CD8-positive, alpha-beta memory T cell (primary cell): ENCODE measurements at places on chromosomes 12 and 14. TPM values are rescaled to one million over a fixed set of nuclear protein-coding genes. Genes with fewer than 3 reads are reported as not detected.

The GPR135 gene
- 0.90 TPM for total RNA-seq

The CLEC2A gene
- not detected for total RNA-seq

The MGST1 gene
- 0.33 TPM for total RNA-seq

The FOXN4 gene
- total RNA-seq, result not detected

The CCDC85C gene
- 4.2 TPM for total RNA-seq

The NRIP2 gene
- not detected for total RNA-seq

The CIROP gene
- total RNA-seq, result not detected

The IAPP gene
- not detected for total RNA-seq

The MYH6 gene
- total RNA-seq, result not detected

The A2M gene
- 1.4 TPM for total RNA-seq

The RD3L gene
- total RNA-seq, result not detected

The SALL2 gene
- total RNA-seq, result 2.0 TPM

The SYCP3 gene
- 0.22 TPM for total RNA-seq

The C14orf93 gene
- 7.5 TPM for total RNA-seq

The SOS2 gene
- 20.2 TPM for total RNA-seq

The LBHD2 gene
- not detected for total RNA-seq

GRCh38 chr12:104094284-104094683 lies 30.0 kb downstream of the HCFC2 start:
- no peak for DNase-seq

DNA sequence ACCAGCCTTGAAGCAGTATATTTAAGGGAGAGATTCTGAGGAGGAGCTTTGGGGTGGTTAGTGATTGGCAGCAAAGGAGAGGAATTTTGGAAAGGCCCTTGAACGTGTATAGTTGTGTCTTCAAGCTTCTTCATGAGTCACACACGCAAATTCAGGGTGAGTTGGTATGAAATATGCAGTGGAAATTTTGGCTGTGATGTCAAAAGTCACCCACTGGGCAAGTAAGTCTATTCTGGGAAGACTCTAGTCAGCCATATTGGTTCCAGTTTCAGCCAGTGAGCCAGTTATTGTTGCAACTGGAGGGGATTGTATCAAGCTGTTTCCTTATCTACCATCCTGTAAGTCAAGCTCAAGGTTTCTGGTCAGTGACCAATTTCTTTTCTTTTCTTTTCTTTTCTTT lies 32.0 kb upstream of the VASH1 start:
- DNase-seq, result no peak

- DNase-seq, result no peak
Observed at GRCh38 chr12:108642269-108642870, 8.7 kb upstream of the SELPLG start.

DNA sequence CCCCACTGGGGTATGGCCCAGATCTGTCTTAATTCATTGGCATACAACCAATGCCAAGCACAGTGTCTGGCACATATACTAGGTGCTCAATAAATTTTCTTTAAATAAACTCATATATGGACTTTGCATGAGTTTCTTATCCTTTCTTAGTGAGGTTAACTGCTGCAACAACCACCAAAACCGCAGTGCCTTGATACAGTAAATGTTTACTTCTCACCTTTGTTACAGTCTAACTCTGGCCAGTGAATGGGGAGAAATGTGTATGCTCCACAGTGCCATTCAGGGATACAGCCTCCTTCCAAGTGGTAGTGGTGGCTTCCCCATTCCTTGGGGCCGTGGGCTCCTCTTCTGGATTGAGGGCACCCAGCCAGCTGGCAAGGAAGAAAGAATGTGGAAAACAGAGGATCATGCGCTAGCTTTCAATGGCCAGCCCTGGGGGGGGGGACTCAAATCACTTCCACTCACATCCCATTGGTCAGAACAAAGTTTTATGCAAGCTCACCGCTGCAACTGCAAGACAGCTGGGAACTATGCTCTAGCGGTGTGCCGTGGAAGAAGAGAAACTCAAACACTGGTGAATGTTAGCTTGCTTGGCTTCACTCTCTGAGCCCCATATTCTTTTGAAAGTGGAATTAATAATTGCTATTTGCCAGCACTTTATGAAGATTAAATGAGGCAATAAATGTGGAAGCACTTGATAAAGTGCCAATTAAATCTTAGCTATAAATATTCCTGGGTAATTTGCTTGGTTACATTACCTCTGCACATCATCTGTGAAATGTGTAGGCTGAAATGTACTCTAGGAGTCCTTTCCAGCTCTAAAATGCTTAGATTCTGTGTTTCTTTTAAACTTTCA lies 51.0 kb upstream of the SOCS2 start:
- DNase-seq, result no peak

DNA sequence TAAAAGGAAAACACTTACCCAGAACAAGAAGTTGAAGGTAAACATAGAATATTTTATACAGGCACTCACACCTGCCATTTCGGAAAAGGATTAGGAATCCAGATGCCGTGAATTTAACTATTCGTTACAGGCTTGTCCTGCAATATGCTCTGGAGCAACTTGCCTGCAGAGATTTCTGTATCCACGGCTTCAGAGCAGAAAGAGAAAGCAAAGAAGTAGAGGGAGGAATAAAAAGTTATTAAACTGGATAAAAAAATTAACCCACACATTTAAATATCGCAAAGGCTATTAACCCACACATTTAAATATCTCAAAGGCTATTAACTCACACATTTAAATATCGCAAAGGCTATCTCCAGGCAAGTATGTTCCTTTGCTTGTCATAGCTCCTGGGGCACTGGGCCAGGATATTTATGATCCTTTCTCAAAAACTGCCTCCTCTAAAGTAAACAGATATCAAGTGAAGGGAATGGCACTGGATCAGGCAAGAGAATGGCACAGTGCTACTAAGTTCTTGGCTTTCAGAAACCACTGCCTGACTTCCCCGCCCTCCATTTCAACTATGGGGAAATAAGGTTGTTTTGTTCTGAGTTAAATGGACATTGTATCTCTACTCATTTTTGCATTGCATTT lies at the start of gene TSPAN8:
Gene TSPAN8, minus strand, starts transcription at position 399 of the 633 bp plus-strand sequence. Its CDS starts 321 bp downstream, at position 78.
- DNase-seq, result no peak

DNA sequence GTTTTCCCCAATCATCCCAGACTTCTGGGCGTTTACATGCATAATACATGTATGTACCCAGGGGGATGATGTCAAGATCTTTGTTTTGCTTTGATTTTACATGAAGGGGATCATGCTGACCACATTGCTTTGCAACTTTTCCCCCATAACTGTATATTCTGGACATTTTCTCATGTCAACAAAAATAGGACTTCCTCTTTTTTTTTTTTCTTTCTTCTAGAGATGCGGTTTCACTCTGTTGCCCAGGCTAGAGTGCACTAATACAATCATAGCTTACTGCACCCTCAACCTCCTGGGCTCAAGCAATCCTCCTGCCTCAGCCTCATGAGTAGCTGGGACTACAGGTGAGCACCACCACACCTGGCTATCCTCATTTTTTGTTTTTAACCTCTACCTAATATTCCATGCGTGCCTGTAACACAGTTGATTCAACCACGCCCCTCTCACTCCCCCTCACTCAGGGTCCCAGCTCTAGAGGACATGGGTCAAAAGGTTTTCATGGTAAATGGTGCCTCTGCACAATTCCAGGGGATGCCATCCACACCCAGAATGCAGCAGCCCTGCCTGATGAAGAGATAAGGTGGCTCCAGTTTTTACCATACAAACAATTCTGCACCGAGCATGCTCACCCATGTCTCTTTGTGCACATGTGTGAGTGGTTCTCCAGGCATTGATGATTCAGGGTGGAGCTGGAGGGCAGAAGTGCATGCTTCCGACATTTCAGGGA lies 32.0 kb upstream of the CIPC start:
- no peak for DNase-seq

DNA sequence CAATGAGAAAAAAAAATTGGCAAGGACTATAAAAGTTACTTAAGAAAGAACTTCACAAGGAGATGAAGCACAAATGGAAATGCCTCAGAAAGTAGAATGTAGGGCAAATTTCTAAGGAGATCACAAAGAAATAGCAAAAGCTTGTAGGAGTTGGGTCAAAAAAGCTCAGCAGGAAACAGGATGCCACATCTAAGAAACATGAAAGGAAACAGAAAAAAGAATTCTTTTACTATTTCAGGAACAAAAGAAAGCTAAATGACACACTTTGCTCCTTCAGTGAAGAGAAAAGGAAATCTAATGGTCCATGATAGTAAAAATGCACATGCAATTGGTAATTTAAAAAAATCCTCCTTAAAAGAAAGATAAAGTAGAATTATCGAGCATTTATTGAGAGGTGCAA lies 452.1 kb upstream of the GARIN6 start:
- no peak for DNase-seq

- no peak for DNase-seq
Observed at GRCh38 chr12:104133321-104133720, 4.7 kb downstream of the NFYB start.

GRCh38 chr14:101472518-101472849 lies 88.8 kb upstream of the DIO3 start:
- DNase-seq, result no peak

DNA sequence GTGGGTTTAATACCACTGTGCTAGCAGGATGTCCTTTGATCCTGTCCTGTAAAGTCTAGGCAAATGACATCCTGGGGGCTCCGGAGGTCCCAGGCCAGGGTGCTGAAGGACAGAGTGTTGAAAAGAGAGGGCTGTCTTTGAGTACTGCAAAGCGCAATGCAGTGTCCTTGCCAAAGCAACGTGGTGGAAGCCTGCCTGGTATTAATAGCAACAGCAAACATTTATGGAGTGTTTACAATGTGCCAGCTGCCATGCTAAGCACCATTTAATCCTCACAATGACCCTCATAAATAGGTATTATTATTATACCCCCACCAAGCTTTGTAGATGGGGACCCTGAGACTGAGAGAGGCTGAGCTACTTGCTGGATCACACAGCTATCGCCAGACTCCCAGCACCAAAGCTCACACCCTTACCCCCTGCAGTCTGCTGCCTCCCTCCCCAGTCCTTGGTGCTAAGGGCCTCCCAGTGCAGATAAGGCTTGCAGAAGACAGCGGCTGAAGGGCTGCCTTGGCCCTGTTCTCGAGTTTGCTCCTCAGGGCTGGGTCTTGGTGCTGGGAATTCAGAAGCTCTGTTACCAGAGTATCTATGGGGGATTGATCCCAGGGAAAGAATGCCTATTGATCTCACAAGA lies 427.7 kb downstream of the FUT8 start:
- no peak for DNase-seq

GRCh38 chr12:100348657-100349454 lies 8.0 kb upstream of the SLC17A8 start:
- DNase-seq, result no peak

DNA sequence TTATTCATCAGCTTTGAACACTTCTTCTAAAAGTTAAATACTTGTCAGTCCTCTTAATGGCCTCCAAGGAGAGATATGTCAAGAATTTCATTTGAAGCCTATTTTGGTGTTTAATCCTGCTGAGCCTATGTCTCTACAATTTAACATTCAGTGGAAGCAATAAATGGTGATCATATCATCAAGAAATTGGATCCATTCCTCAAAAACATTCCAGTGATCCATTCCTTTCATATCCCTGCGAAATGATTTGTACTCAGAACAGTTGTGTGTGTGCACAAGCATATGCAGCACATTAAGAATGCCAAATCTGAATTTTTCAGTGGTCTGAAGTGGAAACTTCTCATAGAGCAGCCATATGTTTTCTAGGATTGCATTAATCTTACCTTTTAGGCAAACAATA lies 373.7 kb upstream of the SYT1 start:
- DNase-seq, result no peak

DNA sequence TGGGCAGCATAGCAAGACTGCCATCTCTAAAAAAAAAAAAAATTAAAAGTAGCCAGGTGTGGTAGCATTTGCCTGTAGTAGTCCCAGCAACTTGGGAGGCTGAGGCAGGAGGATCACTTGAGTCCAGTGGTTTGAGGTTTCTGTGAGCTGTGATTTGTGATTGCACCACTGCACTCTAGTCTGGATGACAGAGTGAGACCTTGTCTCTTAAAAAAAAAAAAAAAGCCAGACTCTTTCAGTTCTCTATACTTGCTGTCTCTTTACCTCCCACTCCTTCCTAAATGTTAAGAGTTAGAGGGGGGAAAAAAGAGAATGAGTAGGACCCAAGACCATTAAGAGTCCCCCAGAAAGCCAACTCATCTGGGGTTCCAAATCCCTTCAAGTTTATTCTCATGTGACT lies 17.8 kb downstream of the EIF2S1 start:
- no peak for DNase-seq

GRCh38 chr12:4116251-4117111 lies 157.1 kb upstream of the CCND2 start:
- DNase-seq, result no peak

GRCh38 chr14:60904381-60904780 lies 76.5 kb downstream of the TRMT5 start:
- DNase-seq, result no peak

GRCh38 chr12:123105211-123105826 lies 45.6 kb downstream of the PITPNM2 start:
- no peak for DNase-seq

GRCh38 chr14:90681929-90682328 lies 134.3 kb downstream of the TTC7B start:
- DNase-seq, result no peak

GRCh38 chr14:65637780-65638179 lies 225.2 kb downstream of the FUT8 start:
- DNase-seq, result no peak

DNA sequence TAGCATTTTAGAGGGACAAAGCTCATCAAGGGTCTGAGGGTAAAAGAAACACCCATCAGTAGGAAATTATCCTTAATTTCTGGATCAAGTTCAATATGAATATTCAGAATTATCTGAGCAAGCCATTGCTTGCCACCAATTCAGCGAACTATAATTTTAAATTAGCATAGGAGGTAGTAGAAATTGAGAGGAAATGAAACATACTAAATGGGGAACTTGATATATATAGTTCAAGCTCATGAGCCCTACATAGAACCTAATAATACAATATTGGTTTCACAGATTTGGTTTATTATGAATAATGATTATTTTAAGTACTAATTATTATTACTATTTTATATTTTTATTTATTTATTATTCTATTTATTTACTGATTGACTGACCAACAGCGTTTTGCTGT lies 42.1 kb upstream of the GXYLT1 start:
- no peak for DNase-seq

- DNase-seq, result peak; percentile 17
Observed at GRCh38 chr12:46470036-46470627, 97.6 kb upstream of the SLC38A2 start.

DNA sequence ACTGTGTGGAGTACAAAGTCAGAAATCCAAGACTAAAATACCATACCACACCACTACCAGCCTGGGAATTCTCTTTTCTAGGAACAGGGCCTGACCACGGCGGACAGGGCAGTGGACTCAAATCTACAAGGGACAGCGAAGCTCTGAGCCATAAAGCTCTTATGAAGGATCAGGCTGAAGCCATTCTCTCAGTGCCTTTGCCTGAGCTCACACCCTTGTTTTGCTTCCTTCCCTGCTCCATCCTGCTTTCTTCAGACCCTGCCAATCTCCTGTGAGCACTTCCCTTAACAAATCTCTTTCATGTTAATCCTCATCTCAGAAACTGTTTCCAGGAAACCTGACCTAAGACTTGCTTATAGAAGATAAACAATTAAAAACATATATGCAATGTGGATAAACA lies 398.5 kb downstream of the MDGA2 start:
- no peak for DNase-seq

GRCh38 chr12:7609495-7609894 lies 56.2 kb downstream of the APOBEC1 start:
- DNase-seq, result no peak
